ENCODE measurements at places on chromosomes 6 and 20.
A peak's percentile ranks its signal among the peaks of the same experiment; 100 is the strongest.

GRCh38 chr6:33128318-33128717 is 52.5 kb downstream of the HLA-DPB1 start:
- no peaks in the 10 kb centered on the region for H3K27me3 ChIP-seq
- DNase-seq: no peak
- H3K4me3 ChIP-seq: no peak overlapping the region
- H3K27ac ChIP-seq: no peak overlapping the region

DNA sequence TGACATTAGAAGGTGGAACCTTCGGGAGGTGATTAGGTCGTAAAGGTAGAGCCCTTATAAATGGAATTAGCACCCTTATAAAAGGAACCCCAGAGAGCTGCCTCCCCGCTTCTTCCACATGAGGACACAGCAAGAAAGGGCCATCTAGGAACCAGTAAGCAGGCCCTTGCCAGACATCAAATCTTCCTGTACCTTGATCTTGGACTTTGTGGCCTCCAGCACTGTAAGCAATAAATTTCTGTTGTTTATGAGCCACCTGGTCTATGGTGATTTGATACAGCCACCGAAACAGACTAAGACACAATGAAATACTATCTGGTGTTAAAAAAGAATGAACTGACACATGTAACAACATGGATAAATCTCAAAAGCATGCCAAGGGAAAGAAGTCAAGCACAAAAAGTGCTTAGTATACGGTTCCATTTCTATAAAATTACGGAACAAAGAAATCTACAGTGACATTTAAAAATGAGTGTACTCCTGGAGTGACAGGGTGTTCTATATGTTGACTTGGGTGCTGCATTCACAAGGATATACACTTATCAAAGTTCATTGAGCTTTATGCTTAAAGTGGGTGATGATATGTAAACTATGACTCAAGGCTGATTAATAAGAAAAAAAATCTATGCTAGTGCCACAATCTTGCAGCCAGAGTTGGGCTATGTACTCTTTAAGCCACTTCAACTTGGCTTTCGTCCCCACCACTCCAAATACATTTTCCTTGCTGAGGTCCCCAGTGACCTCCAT is 18.4 kb downstream of the SERPINB1 start:
- H3K27me3 ChIP-seq: no peaks in the 10 kb centered on the region
- no peak overlapping the region for H3K4me3 ChIP-seq
- H3K4me1 ChIP-seq: no peaks in the 10 kb centered on the region
- H3K36me3 ChIP-seq: no peaks in the 10 kb centered on the region
- H3K27ac ChIP-seq: no peak overlapping the region

DNA sequence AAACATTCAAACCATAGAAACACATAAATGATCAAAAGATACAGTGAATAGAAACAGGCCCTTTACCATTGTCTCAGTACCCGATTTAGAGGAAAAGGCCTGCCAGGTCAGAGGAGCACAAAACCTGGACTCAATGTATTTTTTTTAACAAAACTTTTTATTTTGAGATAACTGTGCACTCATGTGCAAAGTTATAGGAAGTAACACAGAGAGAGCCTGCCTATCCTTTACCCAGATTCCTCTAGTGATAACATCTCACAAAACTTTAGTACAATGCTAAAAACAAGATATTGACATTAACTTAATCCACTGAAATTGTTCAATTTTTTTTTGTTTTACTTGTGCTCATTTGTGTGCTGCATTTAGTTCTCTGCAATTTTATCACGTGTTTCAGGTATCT is 36.8 kb upstream of the SAMD3 start:
- no peak overlapping the region for H3K4me3 ChIP-seq
- H3K27ac ChIP-seq: no peak overlapping the region
- no peaks in the 10 kb centered on the region for H3K36me3 ChIP-seq
- no peak for DNase-seq

DNA sequence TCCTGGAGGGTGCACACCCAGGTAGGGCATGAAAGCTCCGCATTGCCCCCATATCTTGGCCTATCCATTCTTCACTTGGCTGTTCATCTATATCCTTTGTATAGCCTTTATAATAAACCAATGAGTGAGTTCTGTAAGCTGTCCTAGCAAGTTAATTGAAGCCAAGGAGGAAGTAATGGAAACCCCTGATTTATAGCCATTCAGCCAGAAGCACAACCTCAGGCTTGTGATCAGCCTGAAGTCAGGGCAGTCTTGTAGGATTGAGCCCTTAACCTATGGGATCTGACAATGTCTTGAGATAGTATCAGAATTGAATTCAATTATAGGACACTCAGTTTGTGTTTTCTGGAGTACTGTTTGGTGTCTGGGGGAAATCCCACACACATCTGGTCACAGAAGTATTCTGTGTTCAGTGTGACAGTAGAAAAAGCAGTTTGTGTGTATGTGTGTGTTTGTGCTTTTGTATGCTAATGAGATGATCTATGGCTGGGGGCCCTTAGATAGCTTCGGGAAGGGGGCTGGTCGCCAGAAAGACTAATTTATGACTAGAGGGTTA is 5.7 kb downstream of the NT5E start:
- peaks cover 1% of the 10 kb centered on the region for H3K4me1 ChIP-seq
- no peak overlapping the region for H3K27ac ChIP-seq
- no peaks in the 10 kb centered on the region for H3K36me3 ChIP-seq
- DNase-seq: no peak

DNA sequence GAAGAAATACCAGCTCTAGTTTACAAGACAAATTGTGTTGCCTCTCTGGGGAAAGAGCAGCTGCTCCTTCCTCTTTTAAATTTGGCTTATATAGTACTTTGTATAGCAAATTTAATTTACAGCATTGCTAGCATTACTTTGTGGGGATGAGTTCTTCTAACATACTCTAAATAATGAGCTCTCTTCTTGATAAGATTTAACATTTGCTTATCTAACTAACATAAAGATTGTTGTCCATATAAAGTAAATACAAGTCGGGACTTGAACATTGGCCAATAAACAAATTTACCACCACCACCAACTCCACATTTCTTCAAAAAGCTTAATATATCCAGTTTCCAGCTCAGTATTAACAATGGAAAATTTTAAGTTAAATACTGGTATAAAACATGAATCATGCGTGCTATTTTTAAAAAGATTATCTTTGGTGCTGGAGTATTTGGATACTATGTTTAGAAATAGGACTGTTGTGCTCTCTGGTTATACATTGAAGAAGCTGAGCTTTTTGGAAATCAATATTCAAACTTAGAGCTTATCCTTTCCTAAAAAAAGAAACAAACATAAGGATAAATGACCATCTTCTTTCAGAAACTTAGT is 1146.9 kb upstream of the GJE1 start:
- H3K4me1 ChIP-seq: no peaks in the 10 kb centered on the region
- no peak for DNase-seq
- no peaks in the 10 kb centered on the region for H3K27me3 ChIP-seq
- H3K4me3 ChIP-seq: no peak overlapping the region
- no peaks in the 10 kb centered on the region for H3K36me3 ChIP-seq
- H3K27ac ChIP-seq: no peak overlapping the region

GRCh38 chr6:35931120-35931561 is 10.2 kb upstream of the SRPK1 start:
- DNase-seq: no peak
- H3K4me3 ChIP-seq: no peak overlapping the region
- H3K27me3 ChIP-seq: no peaks in the 10 kb centered on the region
- H3K27ac ChIP-seq: no peak overlapping the region

DNA sequence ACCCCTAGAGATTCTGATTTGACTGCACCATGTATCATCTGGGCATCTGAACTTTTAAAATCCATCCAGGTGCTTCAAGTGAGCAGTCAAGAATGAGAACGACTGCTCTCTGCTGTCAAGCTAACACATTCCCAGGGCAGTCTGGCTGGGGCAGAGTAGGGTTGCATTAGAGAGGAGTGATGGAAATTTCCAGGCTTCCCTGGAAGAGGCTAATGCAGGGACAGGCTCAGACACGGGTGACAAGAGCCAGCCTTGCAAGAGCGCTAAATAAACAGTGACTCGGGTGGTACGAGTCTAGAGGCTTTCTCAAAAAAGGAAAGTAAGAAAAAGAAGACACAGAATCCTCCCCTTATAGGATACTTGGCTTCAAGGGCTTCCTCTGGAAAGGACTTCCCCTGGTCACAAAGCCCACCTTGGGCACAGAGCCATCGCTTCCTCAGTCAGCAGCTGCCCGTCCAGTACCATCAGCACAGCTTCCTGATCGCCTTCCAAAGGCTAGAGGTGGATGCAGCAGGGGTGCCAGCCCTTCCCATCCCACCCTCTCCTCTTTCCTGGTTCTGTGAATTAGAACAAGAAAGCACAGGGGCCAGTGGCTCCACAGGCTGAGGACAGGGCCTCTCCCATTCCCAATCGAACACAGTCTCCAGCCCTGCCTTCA is 177.4 kb upstream of the RREB1 start:
- H3K27ac ChIP-seq: no peak overlapping the region
- H3K36me3 ChIP-seq: no peaks in the 10 kb centered on the region
- no peaks in the 10 kb centered on the region for H3K27me3 ChIP-seq
- no peak overlapping the region for H3K4me3 ChIP-seq
- no peak for DNase-seq

GRCh38 chr20:41011551-41012067 is 17.0 kb upstream of the TOP1 start:
- H3K4me1 ChIP-seq: no peaks in the 10 kb centered on the region
- no peak overlapping the region for H3K27ac ChIP-seq
- DNase-seq: no peak
- no peak overlapping the region for H3K4me3 ChIP-seq
- H3K36me3 ChIP-seq: no peaks in the 10 kb centered on the region
- no peaks in the 10 kb centered on the region for H3K27me3 ChIP-seq

- H3K4me3 ChIP-seq: no peak overlapping the region
- peak; percentile 63 for DNase-seq
- H3K27ac ChIP-seq: no peak overlapping the region
- no peaks in the 10 kb centered on the region for H3K27me3 ChIP-seq
- H3K4me1 ChIP-seq: peaks cover 13% of the 10 kb centered on the region
These were observed 135.9 kb downstream of the KHDRBS2 start for GRCh38 chr6:62150048-62150663.

GRCh38 chr6:494394-494793 is 102.8 kb downstream of the IRF4 start:
- no peak for DNase-seq
- H3K4me1 ChIP-seq: no peaks in the 10 kb centered on the region
- no peaks in the 10 kb centered on the region for H3K36me3 ChIP-seq
- H3K27me3 ChIP-seq: no peaks in the 10 kb centered on the region

- no peaks in the 10 kb centered on the region for H3K36me3 ChIP-seq
- no peak overlapping the region for H3K4me3 ChIP-seq
- peaks cover 6% of the 10 kb centered on the region for H3K27me3 ChIP-seq
- H3K4me1 ChIP-seq: no peaks in the 10 kb centered on the region
- H3K27ac ChIP-seq: no peak overlapping the region
These were observed 820 bp upstream of the TREML2 start for GRCh38 chr6:41201764-41202173.

DNA sequence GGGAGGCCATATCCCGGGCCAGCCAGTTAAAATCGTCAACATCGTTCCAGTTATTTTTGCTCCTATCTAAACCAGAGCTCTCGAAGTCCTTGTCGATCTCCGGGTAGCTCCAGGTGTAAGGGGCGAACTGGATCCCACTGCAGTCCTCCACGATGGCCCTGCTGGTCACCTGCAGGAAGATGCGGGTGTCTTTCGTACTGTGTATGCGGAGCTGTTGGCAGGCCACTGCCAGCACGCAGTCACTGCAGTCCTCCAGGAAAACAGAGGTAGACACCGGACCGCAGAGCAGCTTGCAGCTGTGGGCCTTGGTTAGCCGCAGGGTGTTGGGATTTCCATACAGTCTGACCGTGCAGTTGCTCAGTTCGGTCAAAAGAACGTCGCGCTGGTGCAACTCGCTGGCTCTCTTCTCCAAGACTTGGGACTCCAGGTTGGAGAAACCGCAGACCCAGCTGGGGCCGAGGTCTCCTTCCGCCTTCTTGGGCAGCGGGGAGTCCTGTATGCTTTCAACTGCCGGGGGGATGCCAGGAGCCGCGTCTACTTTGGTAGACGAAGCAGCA is 742 bp downstream of the TBCC start:
- H3K36me3 ChIP-seq: no peaks in the 10 kb centered on the region
- peak overlapping the region; percentile 98 for H3K4me3 ChIP-seq
- H3K27me3 ChIP-seq: no peaks in the 10 kb centered on the region
- H3K27ac ChIP-seq: peak overlapping the region; percentile 99

DNA sequence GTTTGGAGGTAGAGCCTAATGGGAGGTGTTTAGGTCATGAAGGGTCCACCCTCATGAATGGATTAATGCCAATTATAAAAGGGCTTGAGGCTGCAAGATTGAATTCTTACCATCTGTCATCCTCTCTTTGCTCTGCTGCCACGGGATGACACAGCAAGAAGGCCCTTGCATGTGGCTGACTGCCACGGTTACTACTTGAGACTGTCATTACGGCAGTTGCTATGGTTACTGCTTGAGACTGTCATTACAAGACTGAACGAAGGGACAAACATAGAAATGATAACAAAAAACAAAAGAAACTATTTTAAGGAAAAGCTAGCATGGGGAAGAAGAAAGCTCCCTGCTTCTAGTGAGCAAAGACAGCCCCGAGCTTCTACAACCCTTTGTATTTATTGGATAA is 715.0 kb downstream of the TFAP2A start:
- no peak overlapping the region for H3K4me3 ChIP-seq
- H3K4me1 ChIP-seq: no peaks in the 10 kb centered on the region
- H3K36me3 ChIP-seq: no peaks in the 10 kb centered on the region
- no peaks in the 10 kb centered on the region for H3K27me3 ChIP-seq

- H3K4me1 ChIP-seq: no peaks in the 10 kb centered on the region
- DNase-seq: no peak
- H3K4me3 ChIP-seq: no peak overlapping the region
- no peak overlapping the region for H3K27ac ChIP-seq
These were observed 1216.2 kb upstream of the CITED2 start for GRCh38 chr6:140590641-140591040.

DNA sequence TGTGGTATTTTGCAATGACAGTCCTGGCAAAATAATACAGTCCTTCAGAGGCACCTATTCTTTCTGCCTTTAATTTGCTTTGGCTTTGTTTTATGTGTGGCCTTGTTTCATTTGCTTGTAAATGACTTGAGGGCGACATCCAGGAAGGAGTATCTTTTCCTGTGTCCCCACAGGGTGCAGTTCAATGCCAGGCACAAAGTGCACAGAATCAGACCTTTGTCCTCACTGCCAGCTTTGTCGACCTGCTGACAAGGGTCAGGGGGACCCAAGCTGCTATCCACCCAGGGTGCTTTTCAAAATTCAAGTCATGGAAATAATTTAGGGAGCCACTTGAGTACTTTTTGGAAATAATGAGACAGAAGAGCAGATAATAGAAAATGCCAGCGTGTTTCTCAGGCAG is 37.0 kb upstream of the CDKN1A start:
- no peaks in the 10 kb centered on the region for H3K27me3 ChIP-seq
- DNase-seq: no peak
- peaks cover 6% of the 10 kb centered on the region for H3K4me1 ChIP-seq
- no peaks in the 10 kb centered on the region for H3K36me3 ChIP-seq
- no peak overlapping the region for H3K27ac ChIP-seq

GRCh38 chr6:40039042-40039441 is 104.8 kb upstream of the MOCS1 start:
- H3K36me3 ChIP-seq: no peaks in the 10 kb centered on the region
- no peaks in the 10 kb centered on the region for H3K27me3 ChIP-seq
- DNase-seq: no peak
- H3K4me1 ChIP-seq: no peaks in the 10 kb centered on the region

- no peak for DNase-seq
- H3K27ac ChIP-seq: no peak overlapping the region
- H3K4me3 ChIP-seq: no peak overlapping the region
- peaks cover 10% of the 10 kb centered on the region for H3K4me1 ChIP-seq
- no peaks in the 10 kb centered on the region for H3K27me3 ChIP-seq
- H3K36me3 ChIP-seq: no peaks in the 10 kb centered on the region
These were observed 1.8 kb downstream of the FAM83D start for GRCh38 chr20:38927902-38928578.

GRCh38 chr6:14713966-14714631 is 531.8 kb upstream of the JARID2 start:
- H3K27me3 ChIP-seq: no peaks in the 10 kb centered on the region
- no peaks in the 10 kb centered on the region for H3K4me1 ChIP-seq
- no peak overlapping the region for H3K27ac ChIP-seq
- no peaks in the 10 kb centered on the region for H3K36me3 ChIP-seq
